HTR-8/SVneo (cell line): ENCODE measurements at places on chromosomes 16 and 17.

DNA sequence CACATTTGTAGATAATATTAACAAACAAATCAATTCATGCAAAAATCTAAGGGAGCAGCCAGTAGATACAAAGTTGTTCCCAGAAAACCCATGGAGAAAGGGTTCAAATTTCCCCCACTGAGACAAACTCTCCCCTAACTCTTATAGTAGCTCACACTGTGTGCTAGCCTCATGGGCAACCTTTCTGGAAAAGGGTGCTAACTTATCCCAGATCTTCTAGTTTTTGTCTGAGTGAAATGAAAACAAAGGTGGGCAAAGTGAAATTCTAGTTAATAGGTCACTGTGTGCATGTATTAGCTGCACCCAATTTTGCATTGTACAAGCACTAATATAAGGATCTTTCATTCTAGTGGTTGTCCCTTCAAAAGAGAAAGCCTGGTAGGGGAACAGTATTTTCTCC lies 9.9 kb upstream of the USP32 start:
- DNase-seq = no peak

GRCh38 chr17:73401911-73402310 lies 90.1 kb upstream of the CDC42EP4 start:
- no peak for DNase-seq

DNA sequence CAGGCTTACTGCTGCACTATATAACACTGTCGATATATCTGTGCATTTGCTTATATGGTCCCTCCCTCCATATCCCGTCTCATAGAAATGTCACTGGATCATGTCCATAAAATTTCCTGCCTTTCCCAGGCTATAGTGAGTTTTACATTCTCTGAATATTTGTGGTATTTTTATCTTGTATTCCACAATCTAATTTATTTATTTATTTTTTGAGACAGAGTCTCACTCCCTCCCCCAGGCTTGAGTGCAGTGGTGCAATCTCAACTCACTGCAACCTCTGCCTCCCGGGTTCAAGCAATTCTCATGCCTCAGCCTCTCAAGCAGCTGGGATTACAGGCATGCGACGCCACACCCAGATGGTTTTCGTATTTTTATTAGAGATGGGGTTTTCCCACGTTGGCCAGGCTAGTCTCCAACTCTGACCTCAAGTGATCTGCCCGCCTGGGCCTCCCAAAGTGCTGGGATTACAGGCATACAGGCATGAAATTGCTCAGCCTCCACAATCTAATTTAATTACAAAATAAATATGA lies 12.9 kb downstream of the TRIM37 start:
- peak; percentile 91 for DNase-seq

DNA sequence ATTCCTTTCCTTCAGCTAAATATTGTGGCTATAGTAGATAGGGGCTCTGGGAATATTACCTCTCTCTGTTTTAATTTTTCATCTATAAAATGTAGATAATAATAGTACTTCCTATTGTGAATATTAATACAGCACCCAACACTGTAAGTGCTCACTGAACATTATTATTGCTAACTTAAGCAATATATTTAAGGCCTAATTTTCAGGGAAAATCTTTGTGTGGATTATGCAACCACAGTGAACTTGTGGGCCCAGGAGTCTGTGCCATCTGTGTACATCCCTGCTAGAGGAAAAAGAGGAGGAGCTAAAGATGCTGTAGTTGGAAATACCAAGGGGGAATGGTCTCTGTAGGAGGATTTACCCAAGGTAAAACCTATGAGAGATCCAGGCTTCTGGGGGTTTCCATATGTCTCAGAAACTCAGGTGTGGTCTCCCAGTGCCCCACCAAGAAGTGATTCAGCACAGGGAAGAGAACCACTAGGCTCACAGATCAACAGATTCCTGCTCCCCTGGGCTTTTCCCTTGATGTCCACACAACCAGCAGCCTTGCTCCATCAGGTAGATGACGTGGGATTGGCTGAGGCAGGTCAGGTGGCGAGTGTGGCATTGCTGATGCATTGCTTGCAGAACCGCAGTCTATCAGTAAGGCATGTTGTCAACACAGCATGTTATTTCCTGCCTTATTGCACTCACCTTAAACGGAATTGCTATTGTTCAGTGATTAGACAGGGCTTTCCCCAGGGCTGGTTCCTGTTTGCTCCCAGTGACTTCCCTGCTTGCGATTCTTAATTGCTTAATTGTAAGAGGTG lies 1.6 kb upstream of the N4BP1 start:
- no peak for DNase-seq

- DNase-seq = no peak
Measured at GRCh38 chr16:62872339-62872738, 836.1 kb upstream of the CDH8 start.

DNA sequence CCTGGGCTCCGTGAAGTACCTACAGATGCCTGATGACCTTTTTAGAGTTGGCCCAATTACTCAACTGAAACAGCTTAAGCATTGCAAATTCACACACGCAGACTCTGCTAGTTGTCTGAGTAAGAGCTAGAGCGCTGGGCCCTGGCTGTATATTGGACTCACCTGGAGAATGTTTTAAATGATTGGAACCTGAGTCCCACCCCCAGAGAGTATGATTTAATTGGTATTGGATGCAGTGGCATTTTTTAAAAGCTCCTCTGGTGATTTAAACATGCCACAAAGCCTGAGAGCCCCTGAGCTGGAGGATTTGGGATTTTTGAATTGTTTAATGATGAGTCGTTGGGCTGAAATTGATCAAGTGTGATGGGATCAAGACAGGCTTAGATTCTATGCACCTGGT lies 143.9 kb upstream of the SDK2 start:
- DNase-seq = no peak

DNA sequence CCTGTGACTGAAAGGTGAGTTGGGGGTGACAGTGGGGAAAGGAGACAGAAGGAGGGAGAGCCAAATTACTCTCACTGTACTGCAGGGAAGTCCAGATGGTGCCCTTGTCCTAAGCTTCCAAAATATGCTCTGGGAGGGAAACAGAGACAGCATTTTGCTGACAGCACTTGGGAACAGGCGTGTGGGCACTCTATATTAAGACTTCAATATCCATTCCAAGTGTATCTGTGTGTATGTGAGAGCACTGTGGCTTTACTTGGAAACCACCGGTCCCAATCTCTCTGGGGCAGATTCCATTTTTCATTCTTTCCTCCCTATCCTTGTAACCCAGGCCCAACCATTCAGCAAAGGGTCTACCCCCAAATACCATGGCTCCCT lies 407.3 kb downstream of the UTP18 start:
- DNase-seq = no peak

DNA sequence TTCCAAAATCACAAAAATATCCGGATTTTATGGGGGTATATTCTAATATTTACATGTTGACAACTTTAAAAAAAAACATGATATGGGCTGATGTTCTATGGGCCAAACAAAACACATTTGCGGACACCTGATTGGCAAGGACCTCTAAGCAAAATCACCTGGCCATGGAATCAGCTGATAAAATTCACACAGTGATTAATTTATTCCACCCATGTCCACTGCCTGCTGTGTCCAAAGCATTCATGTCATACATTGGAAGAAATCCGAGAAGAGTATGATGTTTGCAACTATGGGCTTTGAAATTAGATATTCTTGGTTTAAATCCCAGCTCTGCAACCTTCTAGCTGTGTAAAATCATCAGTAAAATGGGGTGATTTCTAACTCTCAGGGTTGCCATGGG lies 538.7 kb downstream of the HAPSTR1 start:
- no peak for DNase-seq

DNA sequence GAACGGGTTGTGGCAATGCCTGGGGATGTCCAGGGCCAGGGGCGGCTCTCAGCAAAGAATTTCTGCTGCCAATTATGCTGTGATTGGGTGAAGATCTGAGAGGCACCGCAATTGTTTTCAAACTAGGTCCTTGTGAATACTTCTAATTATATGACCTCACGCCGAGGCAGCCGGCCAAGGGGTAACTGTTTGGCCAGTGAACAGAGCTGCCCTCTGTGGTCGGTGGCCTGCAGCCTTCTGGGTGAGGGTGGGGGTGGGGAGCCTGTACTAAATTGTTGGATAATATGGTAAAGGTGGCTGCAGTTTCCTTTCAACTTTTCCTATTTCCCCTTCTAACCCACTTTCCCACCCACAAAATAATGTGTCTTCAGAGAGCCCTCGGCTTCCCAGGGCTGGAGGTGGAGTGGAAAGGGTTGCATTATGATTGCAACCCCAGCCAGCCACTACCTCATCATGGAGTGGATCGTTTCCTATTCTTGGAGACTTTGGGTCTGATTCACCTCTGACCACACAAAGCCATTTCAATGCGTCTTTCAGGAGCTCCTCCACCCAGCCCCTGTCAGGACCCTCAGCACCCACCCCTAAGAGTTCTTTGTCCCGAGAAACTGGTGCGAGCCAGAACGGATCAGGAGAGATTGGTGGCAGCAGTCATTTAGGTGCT lies 2.0 kb upstream of the DNAI2 start:
- no peak for DNase-seq

GRCh38 chr16:85170066-85170491 lies 57.8 kb upstream of the CIBAR2 start:
- no peak for DNase-seq

DNA sequence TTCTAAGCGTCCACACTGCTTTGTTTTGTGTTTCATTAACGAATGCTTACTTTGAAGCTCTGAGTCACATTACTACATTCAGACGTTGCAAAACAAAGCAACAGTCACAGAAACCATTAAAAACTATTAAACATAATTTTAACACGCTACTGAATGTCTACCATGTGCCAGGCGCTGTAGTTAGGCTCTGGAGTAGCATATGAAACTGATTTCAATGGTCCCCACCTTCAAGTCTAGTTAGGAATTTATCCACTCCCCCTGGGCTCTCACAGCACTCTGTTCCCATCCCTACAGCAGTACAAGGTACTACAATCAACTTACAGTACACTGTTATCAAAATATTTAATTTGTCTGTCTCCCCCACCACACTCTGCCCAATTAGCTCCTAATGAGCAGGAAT lies 631 bp downstream of the UTP6 start:
- DNase-seq = no peak

DNA sequence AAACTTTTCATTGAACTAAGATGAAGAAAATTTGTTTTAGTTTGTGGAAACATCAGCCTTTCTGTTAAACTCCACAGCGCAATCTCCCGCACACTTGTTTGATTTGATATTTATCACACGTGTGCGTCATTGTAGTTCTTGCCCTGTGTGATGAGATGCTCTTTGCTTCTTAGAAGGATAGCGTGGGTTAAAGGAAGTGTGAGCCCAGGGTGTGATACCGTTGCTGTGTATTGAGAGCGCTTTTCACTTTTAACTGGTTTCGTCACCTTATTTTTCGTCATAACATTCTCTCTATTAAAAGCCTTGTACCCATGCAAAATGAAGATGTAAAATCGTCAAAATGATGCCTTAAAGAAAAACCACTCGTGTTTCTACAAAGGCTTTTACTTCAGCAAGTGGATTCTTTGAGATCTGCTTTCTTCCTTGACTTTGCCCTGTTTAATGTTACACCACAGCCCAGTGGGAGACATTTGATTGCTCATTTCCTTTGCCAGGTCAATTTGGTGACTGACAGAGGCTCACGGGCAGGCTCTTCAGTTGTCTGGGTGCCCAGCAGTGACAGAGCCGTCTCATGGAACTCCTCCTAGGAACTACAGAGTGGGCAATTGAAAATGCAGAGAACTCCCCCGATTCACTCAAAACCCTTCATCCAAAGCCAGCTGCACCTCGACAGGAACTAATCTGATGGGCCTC lies 61.1 kb downstream of the RPA1 start:
- no peak for DNase-seq

GRCh38 chr17:10118788-10119130 lies 79.6 kb downstream of the GAS7 start:
- DNase-seq = no peak

GRCh38 chr17:1196946-1197345 lies 17.2 kb upstream of the ABR start:
- no peak for DNase-seq

GRCh38 chr16:89905511-89906139 lies 13.0 kb upstream of the MC1R start:
- DNase-seq = no peak

- DNase-seq = no peak
Measured at GRCh38 chr16:1620391-1620790, 8.2 kb downstream of the CRAMP1 start.

- peak; percentile 79 for DNase-seq
Measured at GRCh38 chr17:38982858-38983746, 15.9 kb upstream of the FBXO47 start.

GRCh38 chr17:4858882-4859260 lies 25.7 kb downstream of the MINK1 start:
- no peak for DNase-seq

GRCh38 chr17:6334386-6334785 lies 100.5 kb downstream of the AIPL1 start:
- DNase-seq = no peak
